Stimulated activated CD8-positive, alpha-beta memory T cell treated with anti-CD3 and anti-CD28 coated beads, Interleukin-2, amount 100 ng/mL, for 1 hour (primary cell): ENCODE measurements at places on chromosomes 7 and 10.

GRCh38 chr7:141071260-141071854, 2.5 kb upstream of the TMEM178B start:
- no peak for DNase-seq

DNA sequence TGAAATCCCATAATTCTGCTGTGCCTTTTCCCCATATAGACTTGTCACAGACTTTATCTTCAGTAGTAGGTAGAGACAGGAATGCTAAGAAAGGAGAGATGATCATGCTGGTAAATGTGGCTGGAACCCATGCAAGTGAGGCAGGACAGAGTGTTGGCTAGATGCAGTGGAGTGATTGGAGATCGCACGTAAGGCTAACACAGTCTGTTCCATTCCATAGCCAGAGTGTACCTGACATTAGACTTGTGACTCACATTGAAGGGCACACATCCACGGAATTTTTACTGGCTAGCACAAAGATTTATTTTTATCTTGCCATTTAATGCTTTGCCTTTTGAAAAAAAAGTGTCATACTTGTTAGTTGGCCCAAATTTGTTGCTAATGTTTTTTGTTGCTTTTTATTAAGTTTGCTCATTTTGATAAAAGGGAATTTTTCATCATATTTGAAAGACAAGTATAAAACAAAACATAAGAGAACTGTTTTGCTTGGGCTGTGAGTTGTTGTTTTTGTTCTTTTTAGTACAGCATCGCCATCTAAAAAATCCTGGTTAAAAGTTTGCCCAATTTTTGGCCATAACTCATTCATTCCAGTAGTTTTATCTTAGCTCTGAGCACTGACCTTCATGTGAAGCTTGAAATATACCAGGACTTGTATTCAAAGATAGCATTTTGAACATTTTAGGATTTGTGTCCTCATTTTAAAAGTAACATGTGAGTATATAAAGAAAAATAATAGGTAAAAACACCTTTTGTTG, 81.0 kb downstream of the CPED1 start:
- DNase-seq: no peak

- DNase-seq: no peak
Observed at GRCh38 chr7:47038621-47039020, 543.3 kb downstream of the TNS3 start.

DNA sequence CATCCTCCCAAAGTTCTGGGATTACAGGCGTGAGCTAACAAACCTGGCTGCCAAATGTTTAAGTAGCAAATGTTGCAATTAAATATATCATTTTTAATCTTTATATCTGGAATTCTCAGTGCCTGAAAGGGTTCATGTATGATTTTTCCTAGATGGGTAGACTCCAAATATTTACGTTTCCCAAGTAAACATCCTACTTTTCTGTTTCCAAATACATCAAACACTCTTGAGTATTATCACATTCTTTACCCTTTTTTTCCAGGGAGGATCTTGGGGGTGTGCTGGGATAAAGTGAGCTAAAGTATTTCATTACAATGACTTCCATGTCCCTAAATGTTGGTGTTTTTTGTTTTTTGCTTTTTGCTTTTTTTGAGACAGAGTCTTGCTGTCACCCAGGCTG, 32.9 kb upstream of the CYTH3 start:
- no peak for DNase-seq

GRCh38 chr10:82847242-82847641, 972.2 kb downstream of the NRG3 start:
- no peak for DNase-seq

DNA sequence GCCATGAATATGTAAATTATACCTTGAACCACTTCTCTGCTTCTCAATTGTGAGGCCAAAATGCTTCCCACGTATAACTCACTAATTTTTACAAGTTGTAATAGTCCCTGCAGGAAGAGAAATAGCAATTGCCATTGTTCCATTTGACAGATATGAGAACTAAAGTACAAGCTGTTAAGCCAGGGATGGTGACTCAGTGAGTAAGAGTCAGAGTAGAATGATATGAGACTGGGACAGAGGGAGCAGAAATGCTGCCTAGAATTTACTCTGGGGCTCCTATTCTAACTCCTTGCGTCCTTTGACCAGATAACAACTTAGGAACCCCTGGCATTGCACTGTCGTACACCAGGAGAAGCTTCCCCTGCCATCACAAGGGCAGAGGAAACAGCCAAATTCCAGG, 45.1 kb upstream of the SEPTIN7 start:
- no peak for DNase-seq

- no peak for DNase-seq
Observed at GRCh38 chr10:52644373-52645186, 128.0 kb downstream of the MBL2 start.

DNA sequence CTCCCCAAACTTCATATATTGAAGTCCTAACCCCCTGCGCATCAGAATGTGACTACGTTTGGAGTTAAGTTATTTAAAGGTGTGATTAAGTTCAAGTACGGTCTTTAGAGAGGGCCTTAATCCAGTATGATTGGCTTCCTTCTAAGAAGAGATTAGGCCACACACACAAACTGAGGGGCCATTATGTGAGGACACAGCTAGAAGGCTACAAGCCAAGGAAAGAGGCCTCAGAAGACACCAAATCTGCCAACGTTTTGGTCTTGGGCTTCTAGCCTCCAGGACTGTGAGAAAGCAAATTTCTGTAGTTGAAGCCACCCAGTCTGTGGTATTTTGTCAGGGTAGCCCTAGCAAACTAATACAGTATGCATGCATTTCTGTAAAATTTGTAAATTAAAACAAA, 41.7 kb downstream of the REEP3 start:
- DNase-seq: no peak

DNA sequence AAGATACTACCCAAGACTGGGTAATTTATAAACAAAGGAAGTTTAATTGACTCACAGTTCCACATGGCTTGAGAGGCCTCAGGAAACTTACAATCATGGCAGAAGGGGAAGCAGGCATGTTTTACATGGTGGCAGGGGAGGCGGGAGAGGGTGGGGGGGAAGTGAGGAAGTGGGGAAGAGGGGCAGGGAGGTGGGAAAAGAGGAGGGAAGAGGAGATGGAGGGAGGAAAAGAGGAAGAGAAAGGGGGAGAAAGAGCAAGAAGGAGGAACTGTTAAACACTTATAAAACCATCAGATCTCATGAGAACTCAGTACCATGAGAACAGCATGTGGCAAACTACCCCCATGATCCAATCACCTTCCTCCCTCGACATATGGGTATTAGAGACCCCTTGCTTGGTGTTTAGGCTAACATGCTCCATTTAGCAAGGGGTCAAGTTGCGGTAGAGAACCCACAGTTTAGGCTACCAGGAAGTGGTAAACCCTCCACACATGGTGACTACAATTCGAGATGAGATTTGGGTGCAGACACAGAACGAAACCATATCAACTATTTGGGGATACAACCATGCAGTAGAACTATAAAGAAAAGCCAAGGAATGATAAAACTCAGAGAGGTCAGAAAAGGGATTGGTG, 3.5 kb upstream of the LMBR1 start:
- DNase-seq: no peak

- DNase-seq: no peak
Observed at GRCh38 chr10:71234970-71235685, 22.8 kb downstream of the UNC5B start.

GRCh38 chr7:93226310-93226709, at the start of gene HEPACAM2:
Gene HEPACAM2, minus strand, starts transcription at chr7:93226469.
- DNase-seq: no peak

DNA sequence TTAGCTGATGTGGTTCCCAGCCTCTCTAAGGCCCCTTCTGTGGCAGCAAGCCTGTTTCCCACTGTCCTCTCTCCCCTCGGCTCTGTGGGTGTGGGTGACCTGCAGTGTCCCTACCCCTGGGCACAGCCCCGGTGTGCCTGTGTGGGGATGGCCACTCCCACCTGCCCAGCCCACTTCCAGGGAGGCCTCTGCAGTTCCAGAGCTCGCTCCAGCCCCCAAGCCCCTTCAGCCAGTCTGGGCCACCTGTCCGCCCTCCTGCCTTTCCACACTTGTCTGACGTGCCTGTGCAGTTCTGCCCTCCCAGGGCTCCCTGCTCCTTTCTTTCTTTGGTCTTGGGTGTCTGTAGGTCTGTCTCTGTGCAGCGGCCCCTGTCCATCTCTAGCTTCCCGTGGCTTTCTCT, 127.0 kb upstream of the PPIF start:
- DNase-seq: no peak

DNA sequence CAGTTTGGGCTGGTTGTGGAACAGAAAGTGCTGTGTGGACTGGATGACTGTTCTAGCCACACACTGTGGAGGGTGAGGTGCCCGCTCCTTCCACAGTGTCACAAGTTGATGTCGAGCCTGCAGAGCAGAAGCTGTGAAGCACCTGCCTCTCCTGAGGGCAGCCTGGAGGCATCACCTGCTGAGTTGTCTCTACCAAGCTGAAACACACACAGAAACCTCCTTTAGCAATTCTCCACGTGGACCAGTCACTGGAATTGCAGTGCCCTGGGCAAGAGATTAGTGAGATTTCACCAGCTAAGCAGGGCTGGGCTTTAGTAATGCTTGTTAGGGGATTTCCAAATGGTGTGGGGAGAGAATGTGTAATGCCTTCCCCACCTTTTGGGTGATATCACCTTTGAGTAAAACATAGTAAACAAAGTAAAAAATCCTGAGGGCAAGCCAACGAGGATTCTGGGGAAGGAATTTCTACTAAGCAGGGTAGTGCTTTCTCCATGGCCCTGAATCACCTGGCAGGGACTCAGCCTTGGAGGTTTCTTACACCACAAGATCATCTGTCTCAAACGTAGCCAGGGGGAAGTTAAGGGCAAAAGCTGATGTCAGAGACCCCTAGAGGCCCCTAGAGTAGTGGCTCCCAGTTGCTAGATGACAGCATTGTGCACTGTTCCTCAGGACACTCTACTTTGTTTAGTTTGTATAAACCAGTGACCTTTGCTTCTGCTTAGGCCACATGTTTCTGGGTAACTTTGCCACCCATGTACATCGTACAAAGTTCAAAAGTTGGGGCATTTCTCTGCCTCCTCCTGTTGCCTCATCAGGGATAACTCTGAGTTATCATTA, 233.1 kb upstream of the IGFBP3 start:
- no peak for DNase-seq

DNA sequence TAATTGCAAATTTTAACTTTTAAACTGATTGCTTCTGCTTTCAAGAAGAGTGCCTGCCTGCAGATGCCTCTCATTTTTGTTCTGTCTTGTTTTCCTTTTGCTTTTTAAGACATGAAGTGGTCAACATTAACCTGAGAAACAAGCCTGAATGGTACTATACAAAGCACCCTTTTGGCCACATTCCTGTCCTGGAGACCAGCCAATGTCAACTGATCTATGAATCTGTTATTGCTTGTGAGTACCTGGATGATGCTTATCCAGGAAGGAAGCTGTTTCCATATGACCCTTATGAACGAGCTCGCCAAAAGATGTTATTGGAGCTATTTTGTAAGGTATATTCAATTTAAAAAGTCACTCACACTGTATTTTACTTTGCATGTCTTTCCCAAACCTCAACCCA, 8.8 kb downstream of the GSTO2 start:
- DNase-seq: no peak

DNA sequence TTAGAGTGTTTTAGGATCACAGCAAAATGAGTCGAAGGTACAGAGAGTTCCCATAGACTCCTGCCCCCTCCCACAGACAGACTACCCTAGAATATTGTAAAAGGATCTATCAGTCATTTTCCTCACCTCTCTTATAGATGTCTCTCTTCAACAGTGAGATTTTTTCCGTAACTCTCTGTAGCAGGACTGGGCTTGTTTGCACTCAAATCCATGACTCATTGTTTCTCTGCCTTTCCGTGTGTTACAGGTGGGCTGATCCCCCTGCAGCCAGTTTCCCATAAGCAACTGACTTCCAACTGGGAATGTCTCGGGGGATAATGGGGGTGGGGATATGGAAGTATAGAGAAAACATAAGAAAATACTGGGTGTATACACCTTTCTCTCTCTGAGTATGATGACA, 921.0 kb downstream of the GATA3 start:
- DNase-seq: no peak

GRCh38 chr7:37013771-37014170, 289.5 kb upstream of the AOAH start:
- DNase-seq: no peak

DNA sequence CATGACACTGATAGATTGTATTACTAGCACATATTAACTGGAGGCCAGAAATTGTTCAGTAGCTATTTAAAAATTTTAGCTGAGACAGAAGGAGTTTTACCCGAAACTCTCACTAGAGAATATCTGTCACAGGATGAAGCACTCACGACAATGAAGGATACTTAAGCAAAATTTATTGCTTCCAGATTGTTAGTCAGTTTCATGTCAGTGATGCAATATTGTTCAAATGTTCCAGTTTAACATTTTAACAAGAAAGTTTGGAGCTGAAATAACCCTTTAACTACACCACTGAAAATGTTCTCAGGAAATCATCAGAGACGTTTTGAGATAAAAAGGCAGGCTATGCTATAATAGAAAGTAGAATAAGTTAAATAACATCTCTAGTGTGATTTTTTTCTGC, 15.0 kb upstream of the CADPS2 start:
- no peak for DNase-seq

GRCh38 chr10:111118758-111119157, 41.9 kb downstream of the ADRA2A start:
- no peak for DNase-seq

- DNase-seq: no peak
Observed at GRCh38 chr7:149824301-149824741, 13.9 kb upstream of the ZNF862 start.

GRCh38 chr10:104809288-104810090, 168.4 kb downstream of the SORCS3 start:
- no peak for DNase-seq

DNA sequence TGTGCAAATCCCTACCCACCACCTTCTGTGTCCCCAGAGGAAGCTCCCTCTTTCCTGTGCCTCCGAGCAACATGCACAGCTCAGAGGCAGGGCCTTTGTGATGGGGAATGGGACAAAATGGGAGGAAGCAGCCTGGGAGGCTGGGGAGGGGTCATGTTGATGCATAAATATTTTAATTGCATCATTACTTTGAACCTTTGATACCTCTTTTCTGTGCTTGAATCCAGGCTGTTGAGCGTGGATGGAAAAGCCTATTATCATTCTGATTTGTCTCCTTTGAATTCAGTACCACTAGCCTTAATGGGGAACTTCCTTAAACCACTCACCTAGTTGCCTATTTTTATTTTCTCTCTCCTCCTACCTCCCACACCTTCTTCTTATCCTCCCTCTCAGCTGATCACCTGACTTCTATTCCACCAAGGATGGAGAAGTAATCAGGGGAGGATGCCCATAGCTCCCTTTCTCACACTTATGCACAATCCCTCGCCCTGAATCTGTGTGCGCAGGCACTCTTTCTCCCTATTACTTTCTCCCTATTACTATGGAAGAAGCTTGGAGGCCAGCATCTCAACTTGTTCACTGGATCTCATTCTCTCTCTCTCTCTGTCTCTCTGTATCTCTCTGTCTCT, 78.5 kb downstream of the SEC61G start:
- no peak for DNase-seq

- no peak for DNase-seq
Observed at GRCh38 chr10:56881218-56881617, 520.2 kb upstream of the ZWINT start.

GRCh38 chr7:67463983-67464382, 467.4 kb downstream of the TYW1 start:
- DNase-seq: no peak
